COLO829 (cell line): ENCODE measurements at places on chromosomes 12 and 14.

GRCh38 chr12:76109879-76110278 lies 25.4 kb upstream of the NAP1L1 start:
- DNase-seq, result no peak

DNA sequence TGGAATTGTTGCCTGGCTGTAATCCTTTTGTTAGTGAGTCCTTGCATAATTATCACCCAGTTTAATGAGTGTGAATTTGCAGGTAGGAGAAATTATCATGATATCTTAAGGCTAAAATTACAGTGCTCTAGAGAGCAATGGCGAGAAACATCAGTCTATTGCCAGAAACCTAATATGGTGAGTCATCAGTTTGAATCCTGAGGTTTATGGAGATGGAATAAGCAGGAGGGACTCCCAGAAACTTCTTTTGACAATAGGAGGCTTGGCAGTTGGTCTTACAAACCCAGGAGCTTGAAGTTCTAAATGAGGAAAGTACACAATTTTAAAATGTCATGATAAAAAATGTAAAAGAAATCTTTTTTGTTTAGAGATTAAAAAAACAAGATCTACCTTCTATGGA lies 31.5 kb upstream of the CRADD start:
- DNase-seq, result peak; percentile 13

- DNase-seq, result no peak
These were observed 23.7 kb downstream of the NINJ2 start for GRCh38 chr12:639566-639965.

DNA sequence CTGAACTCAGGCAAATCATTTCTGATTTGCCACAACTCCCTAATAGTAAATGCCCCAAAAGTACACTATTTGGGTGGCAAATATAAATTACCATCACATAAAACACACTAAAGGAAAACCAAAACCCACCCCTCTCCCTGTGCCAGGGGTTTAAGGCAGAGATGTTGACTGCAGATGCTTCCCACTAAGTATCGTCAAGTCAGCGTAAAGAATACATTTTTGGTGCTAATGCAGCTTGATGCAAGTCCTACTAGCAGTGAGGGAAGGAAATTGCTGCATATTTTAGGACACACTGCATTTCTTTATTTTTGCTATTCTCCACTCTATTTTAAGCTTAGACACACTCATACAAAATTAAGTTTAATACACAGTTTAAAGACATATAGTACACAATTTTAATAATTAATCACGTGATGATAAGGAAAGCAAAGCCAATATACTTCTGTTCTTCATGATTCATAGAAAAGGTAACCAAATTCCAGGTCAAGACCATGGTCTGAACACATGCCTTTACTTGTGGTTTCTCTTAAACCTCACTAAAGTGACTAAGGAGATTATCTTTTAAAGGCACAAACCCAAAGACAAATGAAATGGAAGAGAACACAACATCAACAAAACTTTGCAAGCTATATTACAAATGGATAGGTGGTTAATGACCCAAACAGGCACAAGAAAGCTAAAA lies 162.2 kb downstream of the STXBP6 start:
- no peak for DNase-seq

DNA sequence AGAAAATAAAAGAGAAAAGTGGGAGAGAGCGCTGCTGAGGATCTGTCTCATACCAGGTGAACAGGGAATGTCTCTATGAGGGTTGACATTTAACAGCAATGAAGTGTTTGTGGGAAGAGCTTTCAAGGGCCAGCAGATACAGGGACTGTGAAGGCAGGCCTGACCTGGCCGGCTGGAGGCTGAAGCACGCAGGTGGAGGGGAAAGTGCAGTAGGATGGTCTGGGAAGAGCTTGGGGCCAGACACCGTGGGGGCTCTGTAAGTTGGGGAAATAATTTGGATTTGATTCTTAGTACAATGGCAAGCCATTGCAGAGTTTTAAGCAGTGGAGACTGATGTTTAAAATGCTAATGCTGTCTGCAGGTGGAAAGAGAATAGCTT lies 23.8 kb upstream of the DHRS2 start:
- DNase-seq, result no peak

DNA sequence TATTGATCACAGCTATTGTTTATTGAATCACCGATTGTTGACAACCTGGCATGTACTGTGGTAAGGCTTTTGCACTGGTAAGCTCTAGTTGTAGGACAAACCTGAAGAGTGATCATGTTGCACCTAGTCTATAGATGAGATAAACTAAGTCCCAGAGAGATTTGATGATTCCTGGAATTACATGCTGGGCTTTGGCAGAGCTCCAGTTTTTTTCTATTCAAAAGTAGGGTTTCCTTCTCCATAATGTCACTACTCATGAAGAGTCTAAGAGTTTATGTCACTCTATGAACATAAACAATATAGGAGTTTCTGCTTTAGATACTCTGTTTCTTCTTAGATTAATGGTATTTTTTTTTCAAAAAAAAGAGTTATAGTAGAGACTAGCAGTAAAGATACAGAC lies 72.0 kb downstream of the BMP4 start:
- DNase-seq, result no peak

DNA sequence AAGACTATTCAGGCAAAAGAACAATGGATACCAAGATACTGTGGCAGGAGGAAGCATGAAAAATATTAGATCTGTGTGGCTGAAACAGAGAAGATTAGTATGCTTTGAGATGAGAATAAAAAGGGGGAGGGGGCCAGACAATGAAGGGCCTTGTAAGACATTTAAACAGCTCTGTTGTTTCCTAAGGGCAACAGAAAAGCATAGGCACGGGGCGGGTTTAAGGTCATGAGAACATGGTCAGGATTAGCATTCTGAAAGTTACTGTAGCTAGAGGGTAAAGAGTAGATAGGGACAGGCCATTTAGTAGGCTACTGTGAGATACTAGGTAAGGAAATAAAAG lies 18.6 kb downstream of the INTS13 start:
- peak; percentile 60 for DNase-seq

DNA sequence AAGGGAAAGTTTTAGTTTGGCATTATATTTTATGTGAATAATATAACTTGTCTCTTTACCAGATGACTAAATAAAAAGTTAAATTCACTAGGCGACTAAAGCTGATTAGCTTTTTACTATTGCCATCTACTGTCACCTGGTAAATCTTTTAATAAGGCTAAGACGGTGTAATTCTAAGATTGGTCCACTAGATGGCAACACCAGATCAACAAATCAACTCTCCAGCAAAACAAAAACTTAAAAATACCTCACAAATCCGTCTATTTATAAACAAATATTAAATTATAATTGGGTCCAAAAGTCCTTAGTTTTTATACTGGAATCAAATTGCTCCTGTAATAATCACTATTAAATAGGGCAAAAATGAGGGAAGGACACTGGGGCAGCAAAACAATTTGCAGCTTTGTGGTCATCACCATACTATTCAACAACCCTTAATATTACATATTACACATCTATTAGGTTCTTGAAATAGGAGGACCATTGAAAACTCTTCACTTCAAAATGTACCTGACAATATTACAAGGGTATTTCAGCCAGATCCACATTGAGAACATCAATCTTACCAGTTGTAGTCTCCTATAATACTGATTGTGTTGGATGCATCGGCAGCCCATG lies 47.9 kb downstream of the GALC start:
- peak; percentile 11 for DNase-seq
